8988T (cell line): ENCODE measurements at places on chromosomes 16 and 17.

GRCh38 chr16:26666486-26666885 lies 400.2 kb upstream of the C16orf82 start:
- DNase-seq: no peak

GRCh38 chr17:12592941-12593340 lies 72.7 kb upstream of the MYOCD start:
- no peak for DNase-seq

DNA sequence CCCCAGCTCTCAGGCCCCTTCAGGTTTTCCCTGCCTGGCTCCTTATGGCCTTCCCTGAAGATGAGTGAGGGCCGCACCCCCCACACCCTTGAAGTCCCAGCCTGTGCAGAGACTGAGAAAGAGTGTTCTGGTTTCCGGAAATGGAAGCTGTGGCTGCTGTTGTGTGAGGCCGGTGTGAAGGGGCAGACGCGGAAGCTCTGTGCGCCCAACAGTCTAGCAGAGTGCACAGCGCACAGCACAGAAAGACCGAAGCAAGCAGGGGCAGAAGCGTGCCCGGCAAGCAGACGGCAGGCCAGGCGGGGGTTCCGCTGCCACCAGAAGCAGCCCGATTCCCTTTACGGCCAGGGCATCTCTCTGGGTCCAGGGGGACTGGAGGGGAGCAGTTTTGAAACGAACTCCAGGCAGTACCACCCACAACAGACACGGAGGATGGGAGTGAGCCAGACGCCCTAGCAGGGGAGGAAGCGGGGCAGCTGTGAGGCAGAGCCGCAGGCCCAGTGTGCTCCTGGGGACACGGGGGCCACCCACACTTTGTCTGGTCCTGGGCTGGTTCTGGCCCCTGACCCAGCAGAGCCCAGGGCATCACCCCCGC lies 16.7 kb downstream of the TPSG1 start:
- DNase-seq: no peak

GRCh38 chr17:13599864-13600263 lies 1.9 kb downstream of the HS3ST3A1 start:
- no peak for DNase-seq

GRCh38 chr17:65504141-65504540 lies 57.3 kb downstream of the AXIN2 start:
- no peak for DNase-seq

DNA sequence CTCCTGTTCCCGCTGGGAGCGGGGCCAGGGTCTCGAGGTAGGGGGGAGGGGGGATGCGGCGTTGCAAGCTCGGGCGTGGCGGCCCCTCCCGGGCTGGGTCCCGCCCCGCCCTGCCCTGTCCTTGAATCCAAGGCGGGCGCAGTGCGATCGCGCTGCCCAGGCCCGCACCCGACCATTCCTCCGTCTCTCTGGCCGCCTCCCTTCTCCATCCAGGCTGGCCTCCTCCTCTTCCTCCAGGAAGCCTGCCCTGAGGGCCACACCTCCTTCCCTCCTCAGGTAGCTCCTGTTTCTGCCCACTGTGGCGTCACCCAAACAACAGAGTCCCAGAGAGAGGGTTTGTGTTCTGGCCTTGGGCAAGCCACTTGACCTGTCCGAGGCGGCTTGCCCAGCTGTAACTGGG lies 43.0 kb upstream of the TAC4 start:
- DNase-seq: no peak

DNA sequence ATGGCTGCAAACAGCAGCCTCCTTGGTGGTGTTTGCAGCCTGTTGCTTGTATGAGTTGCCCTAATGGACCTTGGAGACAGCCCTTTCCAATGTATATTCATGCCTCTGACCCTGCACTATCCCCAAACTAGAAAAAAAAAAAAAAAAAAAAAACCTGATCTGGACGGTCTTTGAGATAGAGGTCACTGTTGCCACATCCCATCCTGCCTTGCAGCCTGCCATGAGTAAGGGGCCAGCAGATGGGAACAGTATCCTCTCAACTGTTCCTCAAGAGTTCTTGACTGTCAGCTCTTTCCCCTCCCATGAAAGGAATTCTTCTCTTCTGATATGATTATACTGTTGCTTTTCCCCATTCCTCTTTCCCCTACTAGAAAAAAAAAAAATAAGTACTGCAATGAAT lies 152.4 kb downstream of the SSH2 start:
- DNase-seq: no peak

DNA sequence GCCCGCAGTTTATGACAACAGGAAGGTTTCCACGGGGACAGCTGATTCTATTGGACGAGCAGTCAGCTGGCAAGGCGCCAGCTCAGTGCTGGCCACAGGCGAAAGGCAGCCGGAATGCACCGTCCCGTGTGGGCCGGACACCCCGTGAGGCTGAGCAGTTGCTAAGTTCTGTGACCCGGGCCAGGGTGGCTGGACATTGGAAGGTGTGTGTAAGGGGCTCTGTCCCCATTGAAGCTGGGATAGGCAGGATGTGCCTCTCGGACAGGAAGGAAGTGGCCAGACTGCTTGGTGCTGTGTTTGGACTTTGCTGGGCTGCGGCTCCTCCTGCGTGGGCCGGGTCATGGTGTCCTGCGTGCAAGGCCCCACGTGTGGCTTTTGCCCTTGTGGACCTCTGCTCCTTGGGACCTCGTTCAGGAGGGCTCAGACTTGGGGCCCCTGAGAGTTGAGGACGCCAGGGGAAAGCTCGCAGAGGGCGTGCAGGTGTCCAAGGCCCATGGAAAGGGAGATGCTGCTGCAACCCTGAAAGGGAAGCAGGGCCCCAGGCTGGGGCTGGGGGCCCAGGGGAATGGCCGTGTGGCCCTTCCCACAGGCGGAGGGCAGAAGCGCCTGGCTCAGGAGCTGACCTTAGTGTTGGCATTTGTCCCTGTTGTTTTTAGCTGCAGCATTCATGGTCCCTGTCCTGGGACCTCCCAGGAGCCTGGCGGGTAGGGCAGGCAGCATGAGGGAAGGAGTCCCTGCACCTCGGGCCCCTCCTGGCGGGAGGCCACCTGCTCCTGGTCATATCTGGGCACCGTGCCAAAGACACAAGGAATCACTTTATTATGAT lies 10.0 kb downstream of the BAIAP2 start:
- DNase-seq: no peak

GRCh38 chr17:63345611-63346010 lies 100.5 kb downstream of the CYB561 start:
- no peak for DNase-seq

GRCh38 chr17:17884391-17885357 lies 47.9 kb upstream of the SREBF1 start:
- no peak for DNase-seq

DNA sequence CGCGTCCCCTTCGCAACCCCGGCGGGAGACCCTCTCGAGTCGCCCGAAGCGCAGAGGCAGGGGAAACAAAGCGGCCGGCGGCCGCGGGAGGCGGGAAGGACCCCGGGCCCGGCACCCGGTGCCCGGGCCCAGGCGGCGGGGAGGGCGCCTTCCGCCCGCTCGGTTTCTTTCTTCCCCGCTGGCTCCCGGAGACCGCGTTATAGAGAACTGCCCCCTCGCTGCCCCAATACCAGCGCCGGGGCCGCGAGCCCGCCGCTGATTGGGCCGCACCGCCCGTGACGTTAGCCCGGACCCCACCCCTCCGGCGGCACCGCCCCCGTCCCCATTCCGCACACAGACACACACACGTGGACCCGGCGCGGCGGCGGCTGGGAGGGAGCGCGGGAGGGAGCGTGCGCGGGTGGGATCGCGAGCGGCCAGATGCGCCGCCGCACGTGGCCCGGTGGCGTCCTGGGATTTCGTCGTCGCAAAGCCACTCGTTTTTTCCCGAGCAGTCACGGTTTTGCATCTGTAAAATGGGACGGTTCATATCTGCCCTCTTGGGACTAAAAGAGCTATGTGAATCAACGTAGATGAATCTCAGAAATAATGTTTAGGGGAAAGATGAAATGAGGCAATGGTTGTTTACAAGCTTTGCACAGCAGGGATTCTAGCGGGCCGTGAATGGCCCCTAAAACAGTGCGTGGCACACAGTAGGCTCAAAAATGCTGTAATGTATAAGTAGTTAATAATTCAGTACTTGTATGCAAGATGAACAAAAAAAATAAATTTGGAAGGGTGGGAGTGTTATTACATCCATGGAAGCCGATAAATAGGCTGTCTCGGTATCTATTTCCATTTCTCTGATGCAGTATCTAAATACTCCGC lies at the start of gene EPOP:
TSS of gene EPOP (minus strand) at position 209 of the 867 bp plus-strand sequence. CDS start 462 bp downstream, outside the sequence.
- DNase-seq: peak; percentile 94

GRCh38 chr17:19385521-19385983 lies 1.4 kb downstream of the MFAP4 start:
- no peak for DNase-seq

- DNase-seq: peak; percentile 54
Observed at GRCh38 chr17:6666077-6666521, 14.5 kb downstream of the C17orf100 start.

GRCh38 chr17:44801880-44802279 lies 28.2 kb downstream of the GJC1 start:
- DNase-seq: no peak

- DNase-seq: no peak
Observed at GRCh38 chr16:70805380-70805779, 4.4 kb upstream of the VAC14 start.

DNA sequence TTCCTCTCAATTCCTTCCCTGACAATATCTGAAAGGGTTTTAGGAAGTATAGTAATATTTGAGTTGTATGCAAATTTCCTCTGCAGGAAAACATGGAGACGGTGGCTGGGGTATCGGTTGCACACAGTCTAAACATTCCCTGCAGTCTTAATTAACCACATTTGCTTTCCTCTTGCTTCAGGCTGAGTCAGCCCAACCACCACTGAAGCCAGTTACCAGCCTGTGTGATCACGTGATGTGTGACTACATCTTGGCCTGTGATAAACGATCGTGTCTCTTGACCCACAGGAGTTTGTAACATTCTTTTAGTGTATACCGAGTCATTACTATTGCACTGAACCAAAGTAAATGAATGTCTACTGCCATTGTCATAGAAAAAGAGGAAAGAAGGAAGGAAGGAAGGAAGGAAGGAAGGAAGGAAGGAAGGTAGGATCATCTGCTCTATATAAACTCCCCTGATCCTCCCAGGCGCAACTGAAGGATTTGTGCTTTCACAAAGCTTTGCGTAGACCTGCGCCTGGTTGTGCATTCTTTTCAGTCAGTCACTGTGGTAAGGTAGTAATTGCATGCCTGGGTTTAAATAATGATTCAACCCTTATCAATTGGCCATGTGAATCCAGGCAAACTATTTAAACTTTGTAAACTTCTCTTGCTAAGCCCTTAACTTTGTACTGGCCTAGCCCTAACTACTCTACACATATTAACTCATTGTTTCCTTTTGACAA lies 280.6 kb upstream of the SALL1 start:
- DNase-seq: no peak

DNA sequence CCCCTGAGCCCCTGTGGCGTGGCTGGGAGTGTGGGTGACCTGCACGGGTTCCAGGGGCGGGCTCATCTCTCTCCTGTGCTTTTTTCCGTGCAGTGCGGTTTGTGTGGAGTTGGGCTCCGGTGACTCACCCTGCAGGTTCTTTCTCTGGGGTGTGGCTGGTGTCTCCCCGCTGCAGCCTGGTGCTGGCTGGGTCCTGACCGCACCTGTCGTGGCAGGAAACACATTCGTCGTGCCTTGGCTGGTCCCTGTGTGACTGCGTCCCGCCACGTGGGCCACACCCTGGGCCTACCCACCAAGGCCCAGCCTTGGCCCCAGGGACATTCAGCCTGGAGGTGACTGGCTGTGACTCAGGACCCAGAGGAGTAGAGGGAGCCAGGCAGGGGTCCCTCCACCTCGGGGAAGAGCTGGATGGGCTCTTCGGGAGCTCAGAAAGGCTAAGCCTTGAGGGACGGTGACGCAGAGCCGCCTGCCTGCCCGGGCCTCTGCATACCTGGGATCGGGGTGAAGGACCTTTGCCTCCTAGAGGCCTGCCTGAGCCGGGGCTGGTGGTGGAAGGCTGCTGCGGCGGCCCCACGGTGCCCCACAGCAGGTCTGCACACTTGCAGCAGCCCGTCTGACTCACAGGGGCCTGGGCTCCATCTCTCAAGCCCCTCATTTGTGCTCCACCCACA lies 7.8 kb downstream of the TRAF7 start:
- DNase-seq: no peak

DNA sequence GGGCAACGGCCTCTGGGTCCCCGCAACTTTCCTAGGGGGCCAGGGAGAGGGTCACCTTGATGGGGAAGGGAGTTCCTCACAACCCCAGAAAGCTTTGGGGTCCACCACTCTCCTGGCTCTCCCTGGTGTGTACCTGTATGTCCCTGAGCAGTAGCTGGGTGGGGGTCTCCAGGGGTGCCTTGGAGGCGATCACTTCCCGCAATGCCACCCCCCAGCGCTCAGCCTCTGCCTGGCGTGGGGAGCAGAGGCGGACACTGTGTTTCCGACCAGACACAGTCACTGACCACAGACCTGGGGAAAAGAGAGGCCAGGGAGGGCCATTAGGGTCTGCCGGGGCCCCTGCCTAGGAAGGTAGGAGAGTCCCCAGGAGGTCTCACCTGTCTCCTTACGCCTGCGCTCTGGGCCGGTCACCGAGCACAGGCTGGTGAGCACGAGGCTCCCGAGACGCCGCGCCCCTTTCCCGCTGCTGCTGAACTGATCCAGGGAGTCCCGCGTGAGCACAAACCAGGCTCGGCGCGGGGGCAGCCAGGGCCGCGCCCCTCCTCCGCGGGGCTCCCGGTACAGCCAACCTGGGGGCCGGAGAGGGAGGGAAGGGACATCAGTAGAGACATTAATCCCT lies 3.4 kb downstream of the PLEKHH3 start:
- DNase-seq: no peak

DNA sequence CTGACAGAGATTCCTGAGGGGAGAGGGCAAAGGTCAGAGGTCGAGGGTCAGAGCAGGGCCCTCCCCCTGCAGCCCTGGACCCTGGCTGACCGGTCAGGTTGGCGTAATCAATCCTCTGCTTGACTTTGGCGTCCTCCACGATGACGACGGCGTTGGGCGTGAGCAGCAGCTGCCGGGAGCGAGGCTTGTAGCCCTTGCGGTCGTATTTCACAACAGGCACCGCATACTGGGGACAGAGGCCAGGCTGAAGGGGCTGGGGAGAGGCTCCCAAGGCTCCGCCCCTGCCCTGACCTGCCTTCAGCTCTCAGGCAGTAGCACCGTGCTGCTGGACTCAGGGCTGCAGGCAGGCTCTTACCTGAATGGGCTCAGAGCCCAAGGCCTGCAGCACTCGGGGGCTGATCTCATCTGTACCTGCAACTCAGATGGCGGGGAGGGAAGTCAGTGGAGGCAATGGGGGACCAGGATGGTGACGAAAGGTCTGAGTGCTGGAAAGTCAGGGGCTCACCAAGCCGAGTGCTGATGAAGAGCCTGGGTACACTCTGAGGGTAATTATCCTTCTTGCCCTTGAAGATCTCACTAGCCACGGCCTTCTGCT lies 12.0 kb upstream of the CRK start:
- no peak for DNase-seq
